ENCODE measurements at places on chromosomes 12 and 14.

DNA sequence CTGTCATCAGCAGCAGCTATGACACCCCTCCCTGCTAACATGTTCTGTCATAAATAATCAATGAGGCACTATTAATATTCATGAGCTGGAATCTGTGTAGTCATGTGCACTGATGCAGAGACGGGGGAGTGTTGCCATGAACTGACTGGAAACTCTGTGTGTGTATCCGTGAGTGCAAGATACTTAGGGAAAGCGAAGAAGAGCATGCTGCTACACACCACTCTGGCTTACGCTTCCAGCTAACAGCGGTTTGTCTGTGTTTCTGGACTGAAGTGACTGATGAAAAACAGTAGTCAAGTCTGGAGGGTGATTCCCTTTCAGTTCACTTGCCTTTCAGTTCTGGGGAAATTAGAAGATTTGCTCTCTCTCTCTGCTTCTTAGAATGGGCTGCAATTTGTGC is 249.4 kb downstream of the PDZRN4 start:
- DNase-seq = no peak

GRCh38 chr12:40502322-40502721 is 189.9 kb upstream of the CNTN1 start:
- no peak for DNase-seq

- peak; percentile 15 for DNase-seq
These were observed 244.2 kb upstream of the CCDC196 start for GRCh38 chr14:66242001-66242400.

- DNase-seq = no peak
These were observed 136.2 kb downstream of the ETV6 start for GRCh38 chr12:11785712-11786111.

GRCh38 chr12:49403971-49404450 is 36.7 kb downstream of the SPATS2 start:
- DNase-seq = no peak

All from NCI-H524 (cell line).